ENCODE measurements at places on chromosomes 1 and 21.

DNA sequence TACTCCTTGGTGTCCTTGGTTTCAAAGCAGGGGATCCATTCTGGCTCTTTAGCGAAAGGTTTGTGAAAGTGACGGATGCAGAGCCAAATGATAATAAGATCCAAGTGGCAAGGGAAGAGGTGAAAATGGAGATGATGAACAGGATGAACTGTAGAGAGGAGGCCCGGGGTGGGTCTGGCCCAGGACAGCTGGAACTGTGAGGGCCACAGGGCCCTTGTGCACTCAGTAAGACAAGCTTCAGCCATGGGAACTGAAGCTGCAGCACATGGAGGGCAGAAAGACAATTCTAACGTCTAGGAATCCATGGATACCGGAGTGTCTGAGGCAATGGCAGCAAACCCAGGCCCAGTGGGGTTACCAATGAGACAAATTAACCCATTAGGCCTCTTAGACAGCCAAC, 4.8 kb downstream of the KCNA2 start:
- no peak for DNase-seq

DNA sequence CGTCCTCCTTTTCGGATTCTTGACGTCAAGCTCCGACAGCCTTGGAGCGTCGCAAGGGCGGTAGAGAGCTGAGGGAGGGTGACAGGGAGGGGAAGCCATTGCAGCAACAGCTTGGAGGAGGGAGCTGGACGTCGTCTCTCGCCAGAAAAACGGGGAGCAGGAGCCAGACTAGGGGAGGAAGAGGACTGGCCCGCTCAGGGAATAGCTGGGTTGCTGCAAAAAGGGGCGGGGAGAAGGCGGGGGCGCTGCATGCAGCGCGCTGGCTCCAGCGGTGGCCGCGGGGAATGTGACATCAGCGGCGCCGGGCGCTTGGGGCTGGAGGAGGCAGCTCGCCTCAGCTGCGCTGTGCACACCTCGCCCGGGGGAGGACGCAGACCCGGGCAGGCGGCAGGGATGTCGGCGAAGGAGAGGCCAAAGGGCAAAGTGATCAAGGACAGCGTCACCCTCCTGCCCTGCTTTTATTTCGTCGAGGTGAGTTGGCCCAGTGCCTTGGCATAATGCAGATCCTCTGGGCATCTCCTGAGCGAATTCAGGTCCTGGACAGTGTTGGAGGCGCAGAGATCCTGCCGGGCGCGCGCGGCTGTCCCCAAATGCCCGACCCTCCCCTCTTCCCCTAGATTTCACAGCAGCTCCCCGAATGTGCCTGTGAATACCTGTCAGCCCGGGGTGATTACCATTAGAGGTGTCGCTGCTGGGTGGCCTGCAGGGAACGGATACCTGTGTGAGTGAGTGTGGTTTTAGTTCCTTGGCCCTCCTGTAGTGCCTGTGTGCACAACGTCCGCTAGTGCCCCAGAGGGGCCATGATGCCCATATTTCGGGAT, at the start of gene PLPPR4:
TSS of gene PLPPR4 (plus strand) at position 292 of the 821 bp plus-strand sequence. CDS start at position 394, 102 bp downstream.
- DNase-seq: no peak

GRCh38 chr1:16090076-16090826, 16.8 kb upstream of the FAM131C start:
- no peak for DNase-seq

- DNase-seq: no peak
Measured at GRCh38 chr1:245871915-245872314, 635.2 kb downstream of the SMYD3 start.

- DNase-seq: no peak
Measured at GRCh38 chr1:36740446-36740845, 257.7 kb upstream of the CSF3R start.

GRCh38 chr1:111814642-111815041, 58.9 kb downstream of the DDX20 start:
- DNase-seq: no peak

DNA sequence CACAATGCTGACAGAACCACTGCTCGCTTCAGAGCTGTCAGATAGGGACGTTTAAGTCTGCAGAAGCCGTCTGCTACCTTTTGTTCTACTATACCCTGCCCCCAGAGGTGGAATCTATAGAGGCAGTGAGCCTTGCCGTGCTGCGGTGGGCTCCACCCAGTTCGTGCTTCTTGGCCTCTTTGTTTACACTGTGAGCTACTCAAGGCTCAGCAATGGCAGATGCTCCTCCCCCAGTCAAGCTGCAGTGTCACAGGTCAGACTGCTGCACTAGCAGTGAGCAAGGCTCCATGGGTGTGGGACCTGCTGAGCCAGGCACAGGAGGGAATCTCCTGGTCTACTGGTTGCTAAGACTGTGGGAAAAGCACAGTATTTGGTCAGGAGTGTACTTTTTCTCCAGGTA, 47.1 kb downstream of the LEPR start:
- DNase-seq: no peak

DNA sequence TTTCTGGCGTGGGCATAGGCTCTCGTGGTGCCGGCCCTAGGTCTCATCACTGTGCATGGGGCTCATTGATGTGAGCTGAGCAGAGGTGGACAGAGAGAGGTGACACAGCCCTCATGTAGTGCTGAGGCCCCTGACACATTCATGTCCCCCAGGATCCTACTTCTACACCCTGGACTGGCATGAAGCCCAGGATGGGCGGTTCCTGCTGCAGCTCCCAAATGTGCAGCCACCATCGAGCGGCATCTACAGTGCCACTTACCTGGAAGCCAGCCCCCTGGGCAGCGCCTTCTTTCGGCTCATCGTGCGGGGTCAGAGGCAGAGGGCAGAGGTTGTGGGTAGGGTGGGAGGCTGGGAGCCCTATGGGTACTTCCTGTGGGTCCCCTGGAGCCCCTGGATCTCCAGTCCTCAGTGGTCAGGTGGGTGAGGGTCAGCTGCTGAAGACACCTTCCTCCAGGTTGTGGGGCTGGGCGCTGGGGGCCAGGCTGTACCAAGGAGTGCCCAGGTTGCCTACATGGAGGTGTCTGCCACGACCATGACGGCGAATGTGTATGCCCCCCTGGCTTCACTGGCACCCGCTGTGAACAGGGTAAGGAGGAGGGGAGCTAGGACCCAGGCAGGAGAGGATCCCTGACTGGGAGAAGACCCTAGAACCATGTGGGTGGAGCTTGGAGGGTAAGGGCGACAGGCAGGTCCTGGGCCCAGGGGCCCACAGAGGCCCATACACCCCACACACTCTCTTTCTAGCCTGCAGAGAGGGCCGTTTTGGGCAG, 6.1 kb downstream of the TIE1 start:
- DNase-seq: no peak

GRCh38 chr21:18951271-18952038, 547.9 kb upstream of the TMPRSS15 start:
- no peak for DNase-seq

- DNase-seq: no peak
Measured at GRCh38 chr1:112520166-112520565, 11.4 kb downstream of the WNT2B start.

DNA sequence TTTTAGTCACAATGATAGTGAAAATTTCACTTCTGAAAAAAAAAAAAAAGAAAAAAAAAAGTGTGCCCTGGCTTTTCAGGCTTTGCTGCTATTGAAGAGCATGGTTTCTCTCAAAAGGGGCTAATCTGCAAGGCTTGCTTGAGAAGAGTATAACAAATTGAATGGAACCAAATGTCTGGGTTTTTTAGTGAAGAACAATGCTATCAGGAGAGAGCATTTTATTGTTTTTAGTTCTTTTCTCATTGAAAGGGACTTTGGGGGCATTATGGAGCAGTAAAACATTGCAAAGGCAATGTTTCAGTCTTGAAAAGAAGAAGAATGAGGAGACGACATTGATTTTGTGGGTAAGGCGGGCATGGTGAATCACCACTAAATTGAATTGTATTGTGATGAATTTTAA, 28.2 kb downstream of the VCAM1 start:
- no peak for DNase-seq

DNA sequence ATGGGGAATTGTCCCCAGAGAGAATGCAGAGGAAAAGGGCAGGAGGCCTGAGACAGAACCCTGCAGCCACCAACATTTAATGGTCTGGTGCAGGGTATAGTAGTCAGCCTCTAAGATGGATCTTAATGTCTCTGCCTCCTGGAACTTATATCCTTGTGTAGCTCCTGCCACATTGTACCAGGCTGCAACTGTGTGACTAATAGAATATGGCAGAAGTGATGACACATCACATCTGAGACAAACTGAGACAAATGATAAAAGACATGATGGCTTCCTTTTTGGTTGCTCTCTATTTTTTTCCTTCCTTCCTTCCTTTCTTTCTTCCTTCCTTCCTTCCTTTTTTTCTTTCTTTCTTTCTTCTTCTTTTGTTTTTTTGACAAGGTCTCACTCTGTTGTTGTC, 37.1 kb upstream of the CYP4B1 start:
- DNase-seq: no peak

DNA sequence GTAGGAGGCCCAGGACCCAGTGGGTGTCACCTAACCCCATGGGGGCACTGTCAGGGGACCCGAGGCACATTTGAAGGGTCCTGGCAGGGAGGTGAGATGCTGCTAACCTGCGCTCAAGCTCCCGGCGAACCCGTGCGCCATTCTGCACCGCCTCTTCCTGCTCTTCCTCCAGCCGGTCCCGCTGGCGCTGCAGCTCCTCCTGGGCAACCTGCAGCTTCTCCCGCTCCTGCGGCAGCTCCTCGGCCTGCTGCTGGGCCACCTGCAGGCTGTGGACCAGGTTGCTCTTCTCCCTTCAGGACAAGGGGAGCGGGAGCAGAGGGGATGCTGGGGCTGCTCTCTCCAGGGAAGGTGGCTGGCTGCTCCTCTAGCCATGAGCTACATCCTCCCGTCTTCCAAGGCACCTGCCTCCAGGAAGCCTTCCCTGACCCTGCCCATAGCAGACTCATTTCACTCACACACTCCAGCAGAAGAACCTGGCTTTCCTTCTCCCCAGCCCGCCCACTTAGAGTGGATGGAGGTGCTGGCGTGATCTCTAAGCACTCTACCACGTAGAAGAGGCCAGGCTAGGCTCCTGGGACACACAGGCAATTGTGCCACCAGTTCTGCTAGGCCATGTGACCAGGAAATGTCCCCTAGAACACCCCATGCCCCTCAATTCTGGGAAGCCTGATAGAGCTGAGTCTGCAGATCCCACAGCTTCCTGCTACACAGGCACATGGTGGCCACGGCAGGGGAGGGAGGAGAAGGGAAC, 15.2 kb upstream of the NBPF1 start:
- no peak for DNase-seq

DNA sequence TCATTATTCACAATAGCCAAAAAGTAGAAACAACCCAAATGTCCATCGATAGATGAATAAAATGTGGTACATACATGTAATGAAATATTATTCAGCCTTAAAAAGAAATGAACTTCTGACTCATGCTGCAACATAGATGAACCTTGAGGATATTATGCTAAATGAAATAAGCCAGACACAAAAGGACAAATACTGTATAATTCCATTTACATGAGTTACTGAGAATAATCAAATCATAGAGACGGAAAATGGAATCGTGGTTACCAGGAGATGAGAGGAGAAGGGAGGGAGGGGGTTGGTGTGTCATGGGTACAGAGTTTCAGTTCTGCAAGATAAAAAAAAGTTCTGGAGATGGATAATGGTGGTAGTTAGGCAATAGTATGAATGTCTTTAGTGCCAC, 184.1 kb downstream of the PSMG1 start:
- DNase-seq: no peak

DNA sequence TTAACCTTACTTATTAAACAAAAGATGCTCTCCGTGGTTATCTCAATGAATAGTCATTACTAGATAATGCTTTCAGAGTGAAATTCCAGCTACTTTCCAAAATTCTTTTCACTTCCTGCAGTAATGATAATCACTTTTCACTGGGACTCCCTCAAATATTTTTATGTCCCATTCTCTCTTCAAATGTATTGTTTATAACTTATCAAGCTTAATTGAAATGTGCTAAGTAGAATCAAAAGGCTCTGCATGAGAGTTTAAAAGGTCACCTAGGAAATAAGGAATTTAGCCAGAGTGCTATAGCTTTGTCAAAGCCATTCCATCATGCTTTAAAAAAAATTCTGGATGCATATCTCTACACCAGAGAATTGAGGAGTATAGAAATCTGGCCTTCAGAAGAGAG, 106.4 kb downstream of the ODF2L start:
- no peak for DNase-seq

DNA sequence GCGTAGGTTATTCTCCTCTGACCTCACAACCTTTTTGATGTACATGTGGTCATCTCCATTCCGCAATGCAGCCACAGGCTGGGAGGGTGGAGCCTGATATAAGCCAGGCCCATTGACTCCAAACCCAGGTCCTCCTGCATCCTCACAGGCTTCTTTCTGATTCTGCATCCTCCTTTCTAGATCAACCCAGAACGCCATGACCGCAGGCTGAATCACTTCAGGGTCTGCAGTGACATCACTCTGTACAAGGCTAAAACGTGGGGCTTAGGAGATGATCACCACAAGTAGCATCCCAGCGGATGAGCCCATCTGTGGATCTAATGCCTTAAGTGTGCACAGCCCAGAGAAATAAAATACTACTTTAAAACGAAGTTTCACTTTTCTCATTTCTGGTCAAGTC, 16.1 kb downstream of the EBNA1BP2 start:
- DNase-seq: no peak

- no peak for DNase-seq
Measured at GRCh38 chr1:246008363-246008831, 498.7 kb downstream of the SMYD3 start.

DNA sequence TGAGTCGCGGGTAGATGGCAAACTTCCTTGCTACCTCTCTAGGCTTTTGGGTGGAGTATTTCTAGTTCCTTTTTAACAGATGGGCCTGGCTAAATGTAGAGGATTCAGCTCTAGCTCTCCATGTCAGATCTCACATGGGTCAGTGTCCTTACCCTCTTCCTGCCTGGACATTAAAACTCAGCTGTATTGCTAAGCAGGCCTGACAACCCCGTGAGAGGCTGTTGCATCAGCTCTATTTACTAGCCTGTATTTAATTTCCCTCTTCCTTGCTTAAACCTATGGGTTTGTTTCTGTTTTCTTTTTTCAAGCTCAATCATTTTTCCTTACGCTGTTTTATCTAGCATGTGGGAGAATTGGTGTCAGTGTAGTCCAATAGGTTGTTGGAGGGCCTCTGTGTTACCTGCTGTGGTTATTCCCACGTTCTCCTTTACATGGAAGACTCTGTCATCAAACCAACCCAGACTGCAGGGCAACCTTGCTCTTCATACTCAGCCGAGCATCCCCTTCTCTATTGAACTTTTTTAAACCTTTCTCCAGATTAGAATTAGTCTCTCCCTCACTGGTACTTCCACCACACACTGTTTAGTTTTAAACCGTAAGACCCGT, 79.5 kb upstream of the BACH1 start:
- DNase-seq: no peak

DNA sequence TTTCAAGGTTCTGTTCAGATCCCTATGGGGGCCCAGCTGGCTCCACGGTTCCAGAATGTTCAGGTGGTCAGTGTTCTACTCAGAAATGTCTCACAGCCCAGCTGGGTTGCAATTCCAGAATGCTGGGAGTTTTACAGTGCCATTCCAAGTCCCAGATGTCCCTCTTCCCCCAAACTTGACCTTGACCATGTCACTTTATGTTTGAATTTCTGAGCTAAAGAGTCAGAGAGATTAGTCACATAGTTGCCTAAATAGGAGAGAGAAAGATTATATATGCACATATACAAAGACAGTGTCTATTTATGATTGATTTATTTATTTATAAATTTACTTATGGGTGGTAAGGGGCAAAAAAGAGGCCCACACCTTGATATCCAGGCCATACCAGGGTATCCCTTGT, 2.5 kb downstream of the GPR3 start:
- no peak for DNase-seq

Data from stimulated activated CD8-positive, alpha-beta memory T cell treated with anti-CD3 and anti-CD28 coated beads, Interleukin-15, amount 100 ng/mL, for 1 hour (primary cell).